ENCODE measurements at places on chromosomes 1 and 21.

GRCh38 chr21:25298512-25299491 is 308.5 kb downstream of the MRPL39 start:
- no peak for DNase-seq

DNA sequence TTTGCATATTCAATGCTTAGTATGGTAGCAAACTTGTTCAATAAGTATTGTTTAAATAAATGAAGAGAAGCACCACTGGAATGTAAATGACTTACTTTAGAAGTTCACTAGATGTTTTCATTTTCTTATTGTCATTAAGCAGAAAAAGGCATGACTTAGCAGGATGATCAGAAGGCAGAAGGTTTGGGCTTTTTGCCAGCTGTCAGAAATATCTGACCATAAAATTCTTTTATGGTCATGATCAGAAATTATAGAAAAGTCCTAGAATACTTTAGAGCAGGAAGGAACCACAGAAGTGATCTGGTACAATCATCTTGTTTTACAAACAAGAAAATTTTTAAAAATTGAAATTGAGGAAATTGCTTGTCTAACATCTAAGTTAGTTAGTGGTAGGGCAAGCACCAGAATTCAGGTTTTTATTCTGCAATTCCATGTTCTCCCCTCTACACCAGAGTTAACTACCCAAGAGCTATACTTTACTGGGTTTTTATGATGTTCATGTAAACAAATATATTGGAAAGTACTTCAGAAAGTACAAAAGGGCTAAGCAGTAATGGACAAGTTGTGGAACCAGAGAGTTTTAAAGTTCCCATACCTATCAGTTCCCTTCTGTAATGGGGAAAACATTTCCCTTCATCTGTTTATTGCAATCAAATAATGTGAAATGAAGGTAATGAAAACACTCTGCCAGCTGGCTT is 10.1 kb downstream of the FMO5 start:
- no peak for DNase-seq

- no peak for DNase-seq
Measured at GRCh38 chr21:44890338-44890931, 16.9 kb upstream of the PTTG1IP start.

DNA sequence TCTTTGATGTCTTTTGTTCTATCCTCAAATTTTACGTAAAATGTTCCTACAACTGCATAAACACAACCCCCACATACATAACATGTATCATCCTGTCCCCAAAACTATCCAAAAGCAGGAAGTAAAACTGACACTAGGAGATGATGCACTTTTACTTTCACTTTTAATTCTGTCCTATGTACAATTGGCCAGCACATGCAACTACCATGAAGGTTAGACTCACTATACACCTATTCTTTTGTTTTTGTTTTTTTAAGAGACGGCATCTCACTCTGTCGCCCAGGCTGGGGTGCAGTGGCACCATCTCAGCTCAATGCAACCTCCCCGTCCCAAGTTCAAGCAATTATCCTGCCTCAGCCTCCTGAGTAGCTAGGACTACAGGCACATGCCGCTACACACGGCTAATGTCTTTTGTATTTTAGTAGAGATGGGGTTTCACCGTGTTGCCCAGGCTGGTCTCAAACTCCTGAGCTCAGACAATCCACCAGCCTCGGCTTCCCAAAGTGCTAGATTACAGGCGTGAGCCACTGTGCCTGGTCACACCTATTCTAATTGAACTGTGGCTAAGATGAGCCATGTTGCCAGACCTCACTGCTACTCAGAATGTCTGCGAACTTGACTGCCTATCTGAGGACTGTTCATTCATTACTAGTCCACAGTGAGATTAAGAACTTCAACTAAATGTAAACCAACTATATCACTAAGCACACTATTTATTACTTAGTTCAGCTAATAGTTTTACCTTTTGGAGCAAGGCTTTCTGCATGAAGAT is 48.0 kb downstream of the TOR3A start:
- no peak for DNase-seq

- no peak for DNase-seq
Measured at GRCh38 chr1:161128591-161129420, 3.7 kb downstream of the DEDD start.

DNA sequence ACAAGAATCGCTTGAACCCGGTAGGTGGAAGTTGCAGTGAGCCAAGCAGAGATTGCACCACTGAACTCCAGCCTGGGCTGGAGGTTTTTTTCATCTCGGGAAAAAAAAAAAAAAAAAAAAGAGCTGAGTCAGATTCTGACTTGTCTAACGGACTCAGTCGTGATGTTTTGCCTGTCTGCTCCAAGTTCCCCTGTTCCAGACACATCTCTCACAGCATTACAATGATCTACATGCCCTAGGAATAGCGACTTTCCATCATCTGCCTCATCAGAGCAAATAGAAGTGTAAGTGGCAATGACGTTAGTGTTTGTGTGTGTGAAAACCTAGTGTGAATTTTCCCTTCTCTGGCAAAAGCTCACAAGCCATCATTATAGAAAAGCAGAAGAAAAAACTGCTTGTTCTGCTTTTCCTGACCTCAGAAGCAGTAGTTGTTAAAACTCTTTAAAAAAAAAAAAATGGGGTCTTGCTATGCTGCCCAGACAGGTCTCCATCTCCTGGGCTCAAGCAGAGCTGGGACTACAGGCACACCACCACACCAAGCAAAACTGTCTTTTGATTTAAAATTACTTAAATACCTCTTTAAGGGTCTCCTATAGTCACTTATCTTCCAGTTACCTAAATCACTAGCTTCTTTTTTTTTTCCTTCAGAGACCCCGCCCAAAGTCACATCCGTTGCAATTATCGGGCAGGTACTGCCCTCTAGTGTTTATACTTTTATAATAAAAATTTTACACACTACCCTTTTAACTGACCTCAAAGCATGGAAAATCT is 37.3 kb downstream of the PLEKHO1 start:
- DNase-seq, result no peak

DNA sequence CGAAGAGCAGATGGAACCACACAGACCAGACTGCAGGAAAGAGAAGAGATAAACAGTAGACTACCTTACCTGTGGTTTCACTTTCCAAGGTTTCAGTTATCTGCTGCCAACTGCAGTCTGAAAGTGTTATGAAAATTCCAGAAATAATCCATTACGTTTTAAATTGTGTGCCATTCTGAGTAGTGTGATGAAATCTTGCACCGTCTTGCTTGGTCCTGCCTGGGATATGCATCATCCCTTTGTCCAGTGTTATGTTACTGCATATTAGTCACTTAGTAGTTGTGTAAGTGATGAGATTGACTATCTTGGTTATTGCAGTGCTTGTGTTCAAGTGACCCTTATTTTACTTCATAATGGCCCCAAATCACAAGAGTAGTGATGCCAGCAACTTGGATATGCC is 33.9 kb downstream of the DNAJC6 start:
- DNase-seq, result no peak

DNA sequence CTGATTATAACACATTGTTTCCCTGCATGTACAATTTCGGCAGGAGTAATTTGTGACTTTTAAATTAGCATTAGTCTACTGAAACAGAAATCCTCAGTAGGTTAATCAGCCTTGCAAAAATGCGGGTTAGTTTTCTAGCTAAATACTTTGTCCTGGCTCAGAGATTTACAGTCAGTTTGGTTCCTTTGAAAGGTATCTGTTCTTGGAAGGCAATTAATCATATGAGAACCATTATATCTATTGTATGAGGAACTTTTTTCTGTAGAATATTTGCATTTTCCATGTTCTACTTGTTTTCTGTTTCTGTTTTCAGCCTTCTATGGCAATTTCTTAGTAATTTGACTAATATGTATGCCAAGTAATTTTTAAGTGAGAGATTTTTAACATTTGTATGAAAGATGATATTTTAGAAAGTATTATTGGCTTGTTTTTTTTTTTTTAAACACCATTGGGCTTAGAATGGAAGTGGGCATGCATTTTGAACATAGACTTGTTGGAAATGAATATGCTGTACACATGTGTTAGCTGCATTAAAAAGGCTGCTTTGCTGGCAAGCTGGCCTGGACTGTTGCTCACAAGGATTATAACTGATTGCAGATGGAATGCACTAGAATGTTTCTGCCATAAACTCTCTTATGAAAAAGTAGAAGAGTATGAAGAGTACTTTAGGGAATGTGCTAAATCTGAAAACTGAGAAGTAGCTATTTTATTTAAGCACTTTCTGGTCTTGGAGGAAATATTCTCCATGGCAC is 26.2 kb downstream of the KIF1B start:
- DNase-seq, result no peak

DNA sequence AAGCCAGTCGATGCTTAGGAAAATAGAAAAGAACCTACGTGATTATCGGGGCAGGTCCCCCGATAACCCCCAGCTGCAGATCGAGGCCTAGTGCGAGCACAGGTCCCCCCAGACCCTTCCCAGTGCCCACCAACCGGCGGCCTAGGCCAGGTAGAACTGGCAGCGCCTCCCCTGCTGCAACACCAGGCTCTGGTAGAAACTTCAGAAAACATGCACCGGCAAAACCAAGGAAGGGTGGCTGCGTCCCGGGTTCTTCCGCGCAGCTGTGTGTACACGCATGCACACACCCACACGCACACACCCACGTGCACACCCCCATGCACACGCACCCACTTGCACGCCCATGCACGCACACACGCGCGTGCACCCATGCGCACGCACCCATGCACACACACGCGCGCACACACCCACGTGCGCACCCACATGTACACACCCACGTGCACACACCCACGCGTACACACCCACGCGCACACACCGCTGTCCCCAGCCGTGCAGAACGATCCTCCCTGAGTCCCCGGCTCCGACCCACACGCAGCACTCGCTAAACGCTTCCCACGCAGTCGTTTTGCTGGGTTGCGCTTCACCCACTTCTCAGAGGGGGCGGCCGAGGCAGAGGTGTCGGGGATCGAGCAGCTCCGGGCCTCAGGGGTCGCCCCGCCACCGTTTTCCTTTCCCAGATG is 5.2 kb downstream of the TSPEAR start:
- DNase-seq, result no peak

- no peak for DNase-seq
Measured at GRCh38 chr1:20266642-20267041, 24.0 kb upstream of the VWA5B1 start.

Measured in stimulated activated CD8-positive, alpha-beta memory T cell treated with anti-CD3 and anti-CD28 coated beads, Interleukin-12 subunit alpha, Interleukin-12 subunit beta, amount 100 ng/mL, for 4 hours (primary cell).